GM12878 (cell line): ENCODE measurements at places on chromosomes 6 and 20. TPM values are rescaled to one million over a fixed set of nuclear protein-coding genes. Genes with fewer than 3 reads are reported as not detected.

Gene TBXT
- not detected in 2 replicates for total RNA-seq

Gene APOM
- 3.8 and 4.1 TPM in 2 replicates for total RNA-seq

Gene GPR63
- 3.6 and 3.8 TPM in 2 replicates for total RNA-seq

Gene RRAGD
- 15.6 and 16.5 TPM in 2 replicates for total RNA-seq

Gene ECI2
- 38.7 and 39.4 TPM in 2 replicates for total RNA-seq

Gene DCDC2
- not detected in 2 replicates for total RNA-seq

Gene OLIG3
- total RNA-seq = not detected in 2 replicates

Gene IL20RA
- total RNA-seq = 0.08 TPM in 1 of 2 replicates, not detected in the other

Gene DACT2
- not detected in 2 replicates for total RNA-seq

GRCh38 chr20:47581090-47581489 is 79.4 kb downstream of the NCOA3 start:
- no peaks in the 10 kb centered on the region for H3K27me3 ChIP-seq
- H3K4me3 ChIP-seq = no peak overlapping the region
- peaks cover 3% of the 10 kb centered on the region; the same call in 1 of the 2 replicates for H3K36me3 ChIP-seq
- H3K4me1 ChIP-seq = peaks cover 51% of the 10 kb centered on the region
- DNase-seq = no peak

DNA sequence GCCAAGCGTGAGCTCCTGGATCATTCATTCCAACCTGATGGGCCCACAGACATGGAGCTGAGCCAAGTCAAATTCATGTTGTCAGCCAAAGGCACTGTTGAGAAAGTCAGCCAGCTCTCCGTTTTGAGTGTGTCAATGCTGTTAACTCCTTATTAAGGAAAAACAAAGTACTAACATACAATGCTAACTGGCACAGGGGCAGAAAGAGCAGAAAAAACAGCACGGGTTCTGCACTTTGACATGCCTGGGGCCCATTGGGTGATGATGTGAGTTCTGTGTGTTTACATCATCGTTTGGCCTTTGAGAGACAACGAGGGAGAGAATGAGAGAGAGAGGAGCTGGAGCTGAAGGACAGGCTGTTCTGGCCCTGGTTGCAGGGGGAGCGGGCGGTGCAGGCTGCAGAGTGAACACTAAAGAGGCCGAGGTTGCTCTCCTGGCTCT is 85.9 kb downstream of the SMOC2 start:
- H3K4me1 ChIP-seq = no peaks in the 10 kb centered on the region
- no peaks in the 10 kb centered on the region for H3K27me3 ChIP-seq
- H3K36me3 ChIP-seq = no peaks in the 10 kb centered on the region
- no peak overlapping the region for H3K27ac ChIP-seq

DNA sequence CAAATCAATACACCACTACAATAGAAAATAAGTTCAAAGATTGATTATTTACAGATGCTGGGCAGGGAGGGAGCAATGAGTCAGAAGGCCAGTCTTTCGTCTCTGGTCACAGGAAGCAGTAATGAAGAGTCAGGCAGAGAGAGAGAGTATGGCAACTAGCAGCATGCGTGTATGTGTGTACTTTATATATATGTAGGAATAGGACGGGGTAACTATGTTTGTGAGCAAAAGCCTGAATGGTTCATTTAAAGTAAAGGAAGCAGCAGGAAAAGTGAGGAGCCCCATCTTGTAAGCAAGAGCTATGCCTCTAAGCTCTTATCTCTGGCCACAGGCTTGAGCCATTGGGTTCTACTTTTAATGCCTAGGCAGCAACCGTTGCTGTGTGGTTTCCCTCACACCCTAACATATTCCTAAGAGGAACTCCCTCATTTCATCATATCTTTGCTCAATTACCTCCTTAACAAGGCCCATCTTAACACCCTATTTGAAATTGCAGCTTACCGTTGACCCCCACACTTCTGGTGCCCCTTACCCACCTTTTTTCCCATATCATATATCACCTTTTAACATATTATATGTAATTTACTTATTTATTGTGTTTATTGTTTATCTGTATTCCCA is 66.6 kb downstream of the AFG1L start:
- no peaks in the 10 kb centered on the region for H3K4me1 ChIP-seq
- H3K27me3 ChIP-seq = no peaks in the 10 kb centered on the region
- DNase-seq = no peak
- no peaks in the 10 kb centered on the region for H3K36me3 ChIP-seq
- no peak overlapping the region for H3K27ac ChIP-seq
- H3K4me3 ChIP-seq = no peak overlapping the region

DNA sequence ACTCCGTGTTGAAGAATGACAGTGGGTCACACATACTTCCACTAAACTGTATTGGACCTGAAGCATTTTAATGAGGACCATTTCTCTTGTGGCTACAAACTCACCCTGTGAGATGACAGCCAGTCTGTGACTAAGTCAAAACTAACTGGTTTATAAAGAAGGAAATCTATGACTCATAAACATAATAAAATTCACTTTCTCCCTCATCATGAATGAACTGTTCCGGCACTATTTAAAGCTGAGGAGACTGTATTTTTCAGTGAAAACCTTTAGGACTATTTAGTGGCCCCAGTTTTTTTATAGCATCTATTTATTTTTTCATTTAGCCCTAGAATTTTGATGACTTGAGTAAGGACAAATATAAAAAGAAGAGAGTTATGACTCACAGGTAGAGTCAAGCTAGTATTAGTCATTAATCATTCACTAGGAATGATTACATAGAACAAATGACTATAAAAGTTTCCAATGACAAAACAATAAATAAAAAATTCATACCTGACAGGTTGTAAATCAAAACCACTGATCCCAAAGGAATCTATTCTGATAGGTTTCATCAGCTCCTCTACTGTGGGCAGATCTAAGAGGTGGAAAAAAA is 34.2 kb downstream of the CEP162 start:
- H3K4me3 ChIP-seq = no peak overlapping the region
- no peaks in the 10 kb centered on the region for H3K27me3 ChIP-seq
- DNase-seq = no peak
- no peak overlapping the region for H3K27ac ChIP-seq
- peaks cover 3% of the 10 kb centered on the region; the same call in 1 of the 2 replicates for H3K36me3 ChIP-seq
- no peaks in the 10 kb centered on the region for H3K4me1 ChIP-seq

DNA sequence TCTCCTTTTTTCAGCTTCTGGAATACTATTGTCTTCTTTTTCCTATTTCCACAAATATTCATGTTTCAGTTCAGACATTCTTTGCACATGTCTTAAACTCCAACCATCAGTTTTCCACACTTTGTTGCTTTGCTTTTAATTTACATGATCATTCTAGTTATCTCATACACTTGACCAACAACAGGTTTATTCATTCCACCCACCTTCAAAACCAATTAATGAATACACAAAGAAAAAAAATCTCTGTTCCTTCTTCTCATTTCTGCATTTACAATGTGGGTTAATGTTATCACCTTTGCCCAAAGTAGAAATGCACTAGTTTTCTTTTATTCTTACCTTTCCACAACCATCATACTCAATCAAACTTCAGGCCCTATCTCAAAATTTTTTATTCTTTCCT is 216.7 kb downstream of the FRK start:
- H3K36me3 ChIP-seq = no peaks in the 10 kb centered on the region
- H3K4me3 ChIP-seq = no peak overlapping the region
- no peak for DNase-seq
- H3K4me1 ChIP-seq = no peaks in the 10 kb centered on the region
- no peaks in the 10 kb centered on the region for H3K27me3 ChIP-seq
- no peak overlapping the region for H3K27ac ChIP-seq

GRCh38 chr20:18909254-18909653 is 95.7 kb downstream of the SCP2D1 start:
- no peak for DNase-seq
- no peaks in the 10 kb centered on the region for H3K27me3 ChIP-seq
- no peak overlapping the region for H3K27ac ChIP-seq
- no peaks in the 10 kb centered on the region for H3K4me1 ChIP-seq
- H3K36me3 ChIP-seq = no peaks in the 10 kb centered on the region

DNA sequence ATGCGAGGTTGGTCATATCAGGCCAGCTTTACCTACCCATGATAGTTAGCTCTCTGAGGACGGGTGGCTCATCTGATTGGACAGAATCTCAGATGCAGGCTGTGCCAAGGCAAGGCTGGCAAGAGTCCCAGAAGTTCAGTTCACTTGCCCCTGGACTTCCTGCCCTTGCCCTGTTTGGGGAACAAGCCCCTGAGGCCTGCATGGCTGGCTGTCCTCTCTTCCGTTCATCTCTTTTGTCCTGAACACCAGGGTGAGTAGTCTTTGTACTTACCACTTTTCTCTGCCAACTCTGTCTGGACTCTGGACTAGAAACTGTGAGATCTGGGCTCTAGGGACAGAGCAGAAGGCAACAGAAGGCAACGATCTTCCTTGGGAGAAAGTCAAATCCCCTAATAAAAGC is 769.9 kb downstream of the QKI start:
- DNase-seq = no peak
- no peaks in the 10 kb centered on the region for H3K27me3 ChIP-seq
- H3K27ac ChIP-seq = no peak overlapping the region
- no peaks in the 10 kb centered on the region for H3K36me3 ChIP-seq
- H3K4me1 ChIP-seq = no peaks in the 10 kb centered on the region

DNA sequence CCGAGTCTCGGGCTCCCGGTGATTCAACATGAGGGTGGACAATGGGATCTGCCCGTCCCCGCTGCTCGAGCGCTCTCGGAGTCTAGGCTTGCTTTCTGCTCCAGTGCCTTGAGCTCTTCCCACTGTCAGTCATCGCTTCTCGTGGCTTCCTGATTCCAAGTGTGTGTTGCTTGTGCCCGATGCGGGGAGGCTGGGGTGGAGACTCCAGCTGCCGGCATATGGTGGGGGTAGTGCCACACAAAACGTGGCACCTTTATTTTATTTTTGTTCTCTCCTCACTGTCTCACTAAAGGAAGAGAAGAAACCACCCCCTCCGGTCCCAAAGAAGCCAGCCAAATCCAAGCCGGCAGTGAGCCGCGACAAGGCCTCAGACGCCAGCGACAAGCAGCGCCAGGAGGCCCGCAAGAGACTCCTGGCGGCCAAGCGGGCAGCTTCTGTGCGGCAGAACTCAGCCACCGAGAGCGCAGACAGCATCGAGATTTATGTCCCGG is 14.8 kb upstream of the MYL9 start:
- no peak for DNase-seq
- H3K4me1 ChIP-seq = peaks cover 2% of the 10 kb centered on the region; the same call in 1 of the 2 replicates

DNA sequence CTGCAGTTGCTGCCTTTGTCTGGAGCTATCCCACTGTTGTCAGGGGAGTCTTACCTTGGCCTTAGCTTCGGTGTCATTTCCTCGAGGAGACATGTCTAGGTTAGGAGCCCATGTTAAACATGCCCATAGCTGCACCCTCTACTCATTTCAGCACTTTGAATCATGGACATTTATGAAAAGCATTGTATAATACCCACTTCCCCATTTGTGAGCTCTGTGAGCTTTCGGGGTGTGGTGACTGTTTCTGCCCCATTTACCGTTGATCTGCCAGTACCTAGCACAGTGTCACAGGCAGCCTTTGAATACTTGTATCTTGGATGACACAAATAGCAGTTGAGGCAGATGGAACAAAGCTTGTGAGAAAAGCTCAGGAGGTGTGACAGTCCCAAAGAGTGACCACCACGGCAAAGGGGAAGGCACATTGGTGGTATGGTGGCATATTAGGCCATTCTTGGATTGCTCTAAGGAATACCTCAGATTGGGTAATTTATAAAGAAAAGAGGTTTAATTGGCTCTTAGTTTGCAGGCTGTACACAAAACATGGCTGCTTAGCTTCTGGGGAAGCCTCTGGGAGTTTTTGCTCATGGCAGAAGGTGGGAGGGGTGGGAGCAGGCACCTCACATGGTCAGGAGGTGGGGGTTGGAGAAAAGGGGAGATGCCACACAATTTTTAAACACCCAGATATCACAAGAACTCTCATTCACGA is 42.0 kb downstream of the JARID2 start:
- peak overlapping the region; percentile 11; the same call in 1 of the 2 replicates for H3K4me3 ChIP-seq
- peak; percentile 78 for DNase-seq
- peaks cover 24% of the 10 kb centered on the region for H3K4me1 ChIP-seq
- peaks cover 3% of the 10 kb centered on the region; the same call in 1 of the 2 replicates for H3K36me3 ChIP-seq

GRCh38 chr6:81792826-81793225 is 40.3 kb upstream of the TENT5A start:
- H3K4me1 ChIP-seq = no peaks in the 10 kb centered on the region
- no peak for DNase-seq
- no peaks in the 10 kb centered on the region for H3K36me3 ChIP-seq
- no peak overlapping the region for H3K27ac ChIP-seq
- no peak overlapping the region for H3K4me3 ChIP-seq

GRCh38 chr6:145331066-145331465 is 404.3 kb downstream of the EPM2A start:
- no peaks in the 10 kb centered on the region for H3K4me1 ChIP-seq
- H3K27ac ChIP-seq = no peak overlapping the region
- no peaks in the 10 kb centered on the region for H3K36me3 ChIP-seq
- H3K27me3 ChIP-seq = no peaks in the 10 kb centered on the region

DNA sequence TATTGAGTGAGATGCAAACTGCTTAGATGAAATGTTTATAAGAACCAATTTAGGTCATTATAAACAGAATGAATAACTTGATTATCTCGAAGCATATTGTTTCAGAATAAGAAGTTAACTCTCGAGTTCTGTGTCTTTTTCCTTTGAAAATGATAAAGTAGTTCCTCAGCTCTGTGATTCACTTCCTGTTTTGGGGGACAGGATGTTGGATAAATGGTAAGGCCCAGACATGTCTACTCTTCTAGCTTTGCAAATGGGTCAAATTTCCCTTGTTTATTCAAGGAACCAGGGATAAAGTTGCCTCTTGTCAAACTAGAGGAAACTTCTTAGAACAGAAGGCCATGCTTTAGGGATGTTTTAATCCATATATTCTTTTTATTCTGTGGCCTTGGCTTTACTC is 246.9 kb downstream of the SOX4 start:
- no peaks in the 10 kb centered on the region for H3K36me3 ChIP-seq
- H3K27me3 ChIP-seq = no peaks in the 10 kb centered on the region
- no peak overlapping the region for H3K27ac ChIP-seq
- H3K4me3 ChIP-seq = no peak overlapping the region

DNA sequence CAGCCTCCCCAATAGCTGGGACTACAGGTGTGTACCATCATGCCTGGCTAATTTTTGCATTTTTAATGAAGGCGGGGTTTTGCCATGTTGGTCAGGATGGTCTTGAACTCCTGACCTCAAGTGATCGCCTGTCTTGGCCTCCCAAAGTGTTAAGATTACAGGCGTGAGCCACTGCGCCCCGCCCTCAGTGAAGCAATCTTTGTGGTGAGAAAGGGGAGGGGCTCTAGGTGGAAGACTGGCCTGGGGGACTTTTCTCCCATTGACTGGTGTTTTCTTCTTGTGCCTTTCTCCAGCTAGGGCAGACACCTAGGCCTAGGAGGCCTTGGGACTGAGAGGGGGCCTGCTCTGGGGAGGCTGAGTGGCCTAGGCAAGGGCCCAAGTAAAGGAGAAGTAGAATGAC is 84.1 kb downstream of the DNAAF9 start:
- H3K27me3 ChIP-seq = no peaks in the 10 kb centered on the region
- H3K4me1 ChIP-seq = no peaks in the 10 kb centered on the region
- no peaks in the 10 kb centered on the region for H3K36me3 ChIP-seq
- DNase-seq = no peak
- H3K27ac ChIP-seq = no peak overlapping the region

DNA sequence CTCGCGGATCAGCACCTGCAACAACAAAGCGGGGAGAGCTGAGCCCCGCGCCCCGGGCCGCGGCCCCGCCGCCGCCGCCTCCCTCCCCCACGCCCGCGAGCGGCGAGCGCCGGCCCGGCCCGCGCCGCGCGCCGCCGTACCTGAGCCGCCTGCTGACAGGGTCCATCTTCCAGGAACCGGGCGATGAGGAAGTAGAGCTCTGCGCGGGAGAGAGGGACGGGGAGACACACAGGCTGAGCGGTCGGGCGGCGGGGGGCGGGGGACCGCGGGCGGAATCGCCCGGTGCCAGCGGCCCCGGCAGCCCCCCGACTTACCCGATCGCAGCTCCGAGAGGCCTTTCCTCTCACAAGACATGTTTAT is 359 bp downstream of the PHIP start:
- no peaks in the 10 kb centered on the region; the same call in 1 of the 2 replicates for H3K36me3 ChIP-seq
- peak overlapping the region; percentile 97 for H3K27ac ChIP-seq
